H1 (cell line): ENCODE measurements at places on chromosomes 12 and 14. TPM values are rescaled to one million over a fixed set of nuclear protein-coding genes. Genes with fewer than 3 reads are reported as not detected.

- H3K36me3 ChIP-seq: no peaks in the 10 kb centered on the region; the same call in none of the 2 replicates
- H3K27me3 ChIP-seq: no peaks in the 10 kb centered on the region
- H3K27ac ChIP-seq: peak within 1 kb of the TSS; percentile 92
- peak within 1 kb of the TSS; percentile 74 for H3K4me3 ChIP-seq
Measured at GRCh38 chr12:56079723-56080555, at the start of gene ERBB3. Gene ERBB3 (plus strand): TSS chr12:56080165. CDS start chr12:56080301, 136 bp downstream.

DNA sequence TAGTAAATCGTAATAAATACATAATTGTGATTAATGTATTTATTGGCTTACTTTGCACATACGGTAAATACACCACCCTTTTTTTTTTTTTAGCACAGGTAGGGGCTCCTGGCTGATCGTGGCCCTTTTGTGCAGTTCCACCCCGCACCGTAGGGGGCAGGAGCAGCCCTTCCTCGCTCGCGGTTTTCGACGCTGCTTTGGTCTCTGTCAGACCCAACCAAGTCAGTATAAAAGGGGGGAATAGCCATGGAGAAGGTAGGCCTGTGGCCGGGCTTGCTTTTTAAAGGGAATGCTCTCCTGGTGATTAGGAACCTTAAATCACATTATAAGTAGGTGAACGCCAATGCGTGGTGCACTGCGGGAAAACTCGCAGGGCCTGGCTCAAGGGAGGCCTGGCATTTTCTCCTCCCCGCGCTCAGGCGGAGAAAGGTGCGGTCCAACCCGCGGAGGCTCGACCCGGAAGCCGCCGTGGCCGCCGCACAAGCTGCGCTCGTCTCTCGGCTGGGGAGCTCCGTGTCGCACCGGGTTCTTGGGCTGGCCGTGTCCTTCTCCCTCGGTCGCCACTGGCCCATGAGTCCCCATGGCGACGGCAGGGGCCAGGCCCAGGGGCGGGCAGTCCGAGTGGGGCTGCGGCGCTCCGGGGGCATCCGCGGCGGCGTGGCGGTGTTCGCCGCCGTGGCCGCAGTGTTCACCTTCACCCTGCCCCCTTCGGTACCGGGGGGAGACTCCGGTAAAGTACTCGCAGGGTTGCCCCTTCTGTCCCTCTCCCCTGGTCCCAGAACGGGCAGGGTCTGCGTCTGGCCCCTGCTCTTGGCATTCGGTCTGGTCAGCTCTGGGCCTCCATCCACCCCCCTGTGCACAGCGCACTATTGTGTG is at the start of gene TMEM260:
Gene TMEM260 (plus strand): TSS at position 454 of the 876 bp plus-strand sequence. CDS start 117 bp downstream, at position 571.
- H3K4me3 ChIP-seq: peak within 1 kb of the TSS; percentile 98
- peak; percentile 96 for DNase-seq
- H3K27me3 ChIP-seq: no peaks in the 10 kb centered on the region
- peak within 1 kb of the TSS; percentile 98 for H3K27ac ChIP-seq

DNA sequence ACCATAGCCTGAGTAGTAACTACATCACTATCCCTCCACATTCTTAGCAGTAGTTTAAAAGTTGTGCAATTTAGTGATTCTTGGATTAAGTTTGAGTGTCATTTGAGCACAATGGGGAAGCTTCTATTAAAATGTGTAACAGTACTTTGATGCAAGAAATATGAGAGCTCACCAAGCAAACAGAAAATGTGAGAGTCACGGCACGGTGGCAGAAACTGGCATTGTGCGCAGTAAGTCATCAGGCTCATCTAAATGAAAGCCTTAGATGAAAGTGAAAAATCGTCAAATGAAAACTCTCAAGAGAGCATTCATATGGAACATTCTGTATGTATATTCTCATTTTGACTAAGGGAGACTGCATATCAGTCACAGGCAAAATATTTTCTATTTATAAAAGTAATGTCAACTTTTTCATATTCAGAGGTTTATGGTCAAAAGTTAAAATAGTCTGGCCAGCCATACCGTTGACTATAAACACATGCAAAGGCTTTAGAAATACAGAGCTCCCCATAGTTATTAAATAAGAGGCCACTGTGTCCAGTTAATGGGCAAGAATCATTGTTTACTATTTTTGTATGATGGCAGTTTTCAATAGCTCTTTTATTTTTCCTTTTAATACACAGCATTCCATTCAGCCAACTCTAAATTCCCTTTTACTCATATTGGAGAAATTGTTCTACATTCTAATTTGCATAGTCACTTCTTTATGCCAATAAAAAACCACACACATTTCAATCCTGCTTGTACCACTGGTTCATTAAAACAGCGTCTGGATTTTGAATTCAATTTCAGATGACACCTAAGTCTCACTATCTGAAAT is 167.9 kb downstream of the PRKD1 start:
- no peak overlapping the region for H3K27ac ChIP-seq
- H3K4me3 ChIP-seq: no peak overlapping the region
- no peaks in the 10 kb centered on the region; the same call in 1 of the 2 replicates for H3K4me1 ChIP-seq
- no peaks in the 10 kb centered on the region for H3K36me3 ChIP-seq

DNA sequence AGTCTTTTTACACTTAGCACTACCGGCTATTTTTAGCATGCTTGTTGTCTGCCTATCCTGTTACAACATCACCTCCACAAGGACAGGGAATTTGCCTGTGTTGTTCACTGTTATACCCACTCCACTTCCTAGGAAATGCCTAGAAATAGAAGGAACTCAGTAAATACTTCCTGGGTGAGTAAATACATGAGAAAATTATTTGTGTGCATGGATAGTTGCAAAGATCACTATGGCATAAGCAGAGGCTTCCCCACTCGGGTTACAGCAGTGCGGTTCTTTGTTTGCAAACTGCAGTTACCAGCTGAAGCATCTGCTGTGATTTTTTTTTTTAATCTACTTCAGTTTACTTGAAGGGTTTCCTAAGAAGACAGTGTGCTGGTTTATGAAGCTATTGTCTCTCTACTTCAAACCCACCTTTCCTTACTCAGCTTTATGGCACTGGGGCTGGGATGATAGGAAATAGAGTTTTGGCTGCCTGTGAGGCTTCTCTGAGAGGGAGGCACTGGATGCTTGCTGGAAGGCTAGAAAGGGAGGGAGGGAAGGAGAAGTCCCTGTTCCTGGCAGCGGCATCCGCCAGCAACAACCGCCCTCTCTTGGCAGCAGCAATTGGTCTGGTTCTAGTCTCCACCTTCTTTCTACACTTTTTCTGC is 29.0 kb downstream of the PDE6H start:
- no peaks in the 10 kb centered on the region for H3K36me3 ChIP-seq
- H3K27me3 ChIP-seq: no peaks in the 10 kb centered on the region
- H3K4me3 ChIP-seq: no peak overlapping the region
- no peak overlapping the region for H3K27ac ChIP-seq
- DNase-seq: peak; percentile 33

- H3K27me3 ChIP-seq: no peaks in the 10 kb centered on the region
- H3K4me1 ChIP-seq: no peaks in the 10 kb centered on the region
- no peaks in the 10 kb centered on the region for H3K36me3 ChIP-seq
- no peak overlapping the region for H3K27ac ChIP-seq
- DNase-seq: no peak
- H3K4me3 ChIP-seq: no peak overlapping the region
Measured at GRCh38 chr12:72832024-72832423, 559.9 kb downstream of the TRHDE start.

DNA sequence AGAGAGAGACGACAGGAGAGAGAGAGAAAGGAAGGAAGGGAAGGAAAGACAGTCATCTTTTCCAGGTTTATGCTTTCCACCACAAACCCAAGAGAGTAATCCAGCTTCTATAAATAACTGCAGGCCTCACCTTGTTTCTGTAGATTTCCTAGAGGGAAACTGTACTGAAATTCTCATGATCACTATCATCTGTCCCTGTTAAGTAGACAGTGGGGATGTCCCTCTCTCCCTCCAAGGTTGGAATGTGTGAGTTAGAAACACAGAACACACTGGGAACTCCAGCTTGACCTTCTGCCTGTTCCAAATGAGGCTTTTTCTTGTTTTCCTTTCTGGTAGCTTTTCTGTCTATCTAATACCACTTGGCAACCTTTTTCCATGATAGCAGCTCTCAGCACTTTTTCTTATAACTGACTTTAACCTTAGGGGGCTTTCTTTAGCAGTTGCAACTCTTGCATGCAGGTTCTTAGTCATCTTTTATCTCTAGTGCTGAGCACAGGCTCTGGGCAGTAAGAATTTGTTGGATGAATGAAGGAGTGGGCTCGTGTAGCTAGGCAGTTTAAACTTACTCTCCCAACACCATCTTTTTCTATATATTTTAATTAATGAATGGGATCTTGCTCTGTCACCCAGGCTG is 22.8 kb upstream of the FBXO33 start:
- H3K36me3 ChIP-seq: no peaks in the 10 kb centered on the region
- H3K27ac ChIP-seq: no peak overlapping the region
- H3K4me3 ChIP-seq: no peak overlapping the region
- H3K27me3 ChIP-seq: no peaks in the 10 kb centered on the region
- no peaks in the 10 kb centered on the region for H3K4me1 ChIP-seq

GRCh38 chr12:20830456-20830855 is 20.0 kb downstream of the SLCO1B3 start:
- no peak overlapping the region for H3K4me3 ChIP-seq
- H3K36me3 ChIP-seq: no peaks in the 10 kb centered on the region
- no peak overlapping the region for H3K27ac ChIP-seq
- H3K4me1 ChIP-seq: no peaks in the 10 kb centered on the region
- no peaks in the 10 kb centered on the region for H3K27me3 ChIP-seq

GRCh38 chr12:81077686-81078441 is at the start of gene ACSS3:
Gene ACSS3 (plus strand): TSS chr12:81078079. CDS start chr12:81078121, 42 bp downstream.
- H3K36me3 ChIP-seq: no peaks in the 10 kb centered on the region
- peaks cover 2% of the 10 kb centered on the region; the same call in 1 of the 2 replicates for H3K4me1 ChIP-seq
- no peak within 1 kb of the TSS for H3K27ac ChIP-seq
- DNase-seq: peak; percentile 88

The COCH gene
- 30.0 and 30.8 TPM in 2 replicates for total RNA-seq

DNA sequence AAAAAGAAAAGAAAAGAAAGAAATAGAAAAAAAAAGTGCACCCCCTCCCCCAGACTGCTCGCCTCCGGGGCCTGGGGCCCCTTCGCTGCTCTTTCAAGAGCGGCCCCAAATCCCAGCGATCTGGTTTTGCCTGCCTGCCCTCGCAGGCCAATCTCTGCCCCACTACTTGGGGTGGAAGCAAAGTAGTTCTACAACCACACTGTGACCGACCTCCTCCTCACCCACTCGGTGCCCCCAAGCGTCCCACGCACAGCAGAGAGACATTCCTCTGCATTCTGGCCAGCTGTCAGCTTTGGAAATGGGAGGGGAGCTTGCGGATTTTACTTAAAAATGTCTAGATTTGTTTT is 2.4 kb upstream of the TBX3 start:
- peaks cover 7% of the 10 kb centered on the region for H3K4me1 ChIP-seq
- H3K27ac ChIP-seq: no peak overlapping the region
- DNase-seq: no peak
- H3K4me3 ChIP-seq: peak overlapping the region; percentile 54; the same call in 1 of the 2 replicates
- peaks cover 86% of the 10 kb centered on the region for H3K27me3 ChIP-seq
- no peaks in the 10 kb centered on the region for H3K36me3 ChIP-seq

- no peaks in the 10 kb centered on the region for H3K4me1 ChIP-seq
- H3K4me3 ChIP-seq: no peak overlapping the region
- H3K27ac ChIP-seq: no peak overlapping the region
- no peaks in the 10 kb centered on the region for H3K36me3 ChIP-seq
Measured at GRCh38 chr12:108345716-108346633, 6.9 kb upstream of the CMKLR1 start.

The NID2 gene
- total RNA-seq: 6.1 and 6.9 TPM in 2 replicates

GRCh38 chr12:119179335-119180021 is 747 bp downstream of the HSPB8 start:
- no peaks in the 10 kb centered on the region for H3K36me3 ChIP-seq
- DNase-seq: peak; percentile 58
- H3K4me1 ChIP-seq: peaks cover 31% of the 10 kb centered on the region
- H3K27ac ChIP-seq: no peak overlapping the region

The SMIM41 gene
- total RNA-seq: 0.28 and 0.31 TPM in 2 replicates

GRCh38 chr12:52233462-52234207 is 592 bp downstream of the KRT7 start:
- H3K4me3 ChIP-seq: peak overlapping the region; percentile 57
- peaks cover 37% of the 10 kb centered on the region for H3K4me1 ChIP-seq
- no peak overlapping the region for H3K27ac ChIP-seq

The KRT83 gene
- total RNA-seq: not detected in 2 replicates

DNA sequence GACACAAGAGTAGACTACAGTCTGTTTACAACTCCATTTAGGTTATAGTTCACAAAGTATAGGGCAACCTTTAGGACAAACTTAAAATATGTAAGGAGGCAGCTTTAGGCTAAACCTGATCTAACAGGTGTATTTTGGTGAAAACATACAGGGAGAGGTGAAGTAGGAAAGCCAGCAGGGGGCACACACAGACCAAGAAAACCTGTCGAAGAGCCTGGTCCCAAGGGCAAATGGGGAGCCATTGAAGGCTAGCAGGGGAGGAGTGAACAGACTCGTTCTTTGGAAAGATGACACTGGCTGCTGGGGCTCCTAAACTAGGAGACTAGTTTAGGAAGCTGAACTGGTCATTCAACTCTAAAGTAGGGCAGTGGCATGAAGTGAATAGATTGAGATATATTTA is 138.8 kb upstream of the WSCD2 start:
- no peaks in the 10 kb centered on the region for H3K4me1 ChIP-seq
- no peak overlapping the region for H3K4me3 ChIP-seq
- DNase-seq: peak; percentile 62
- no peaks in the 10 kb centered on the region for H3K27me3 ChIP-seq

DNA sequence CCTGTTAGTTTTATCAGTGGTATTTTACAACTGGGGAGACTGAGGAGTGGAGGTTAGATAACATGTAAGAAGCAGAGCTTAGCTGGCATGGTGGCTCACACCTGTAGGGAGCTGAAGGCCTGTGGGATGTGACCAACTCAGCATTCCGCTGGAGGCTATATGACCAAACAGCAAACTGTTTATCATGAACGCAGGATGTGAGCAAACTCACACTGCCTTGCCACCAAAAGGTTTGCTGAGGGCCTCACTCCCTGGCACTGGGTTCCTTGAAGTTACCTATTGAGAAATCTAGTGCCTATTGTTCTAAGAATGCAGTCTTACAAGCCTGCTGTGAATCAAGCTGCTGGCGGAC is 23.4 kb downstream of the JKAMP start:
- no peaks in the 10 kb centered on the region for H3K27me3 ChIP-seq
- no peaks in the 10 kb centered on the region for H3K4me1 ChIP-seq
- no peak for DNase-seq

DNA sequence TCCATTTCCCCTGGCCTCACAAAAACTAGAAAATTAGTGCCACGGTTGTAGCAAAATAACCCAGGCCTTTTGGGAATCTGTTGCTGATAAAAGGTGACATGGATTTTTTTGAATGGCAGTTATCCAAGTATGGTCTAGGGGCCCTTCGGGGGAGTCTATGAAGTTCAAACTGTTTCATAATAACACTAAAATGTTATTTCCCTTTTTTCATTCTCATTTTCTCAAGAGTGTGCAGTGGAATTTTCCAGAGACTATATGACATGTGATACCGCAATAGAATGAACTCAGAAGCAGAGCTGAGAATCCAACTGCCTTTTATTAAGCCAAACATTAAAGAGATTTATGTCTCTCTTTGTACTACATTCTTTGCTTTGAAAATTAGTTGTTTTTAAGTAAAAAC is 26.9 kb downstream of the GSTZ1 start:
- peaks cover 6% of the 10 kb centered on the region; the same call in 1 of the 2 replicates for H3K36me3 ChIP-seq
- H3K27me3 ChIP-seq: no peaks in the 10 kb centered on the region
- peaks cover 7% of the 10 kb centered on the region for H3K4me1 ChIP-seq
